HS-5 (cell line): ENCODE measurements at places on chromosomes 1 and 21.
A peak's percentile ranks its signal among the peaks of the same experiment; 100 is the strongest.

- DNase-seq: no peak
These were observed 108.0 kb downstream of the HLCS start for GRCh38 chr21:36858320-36858957.

GRCh38 chr1:23809751-23810171 lies 9.2 kb upstream of the GALE start:
- no peak for DNase-seq

DNA sequence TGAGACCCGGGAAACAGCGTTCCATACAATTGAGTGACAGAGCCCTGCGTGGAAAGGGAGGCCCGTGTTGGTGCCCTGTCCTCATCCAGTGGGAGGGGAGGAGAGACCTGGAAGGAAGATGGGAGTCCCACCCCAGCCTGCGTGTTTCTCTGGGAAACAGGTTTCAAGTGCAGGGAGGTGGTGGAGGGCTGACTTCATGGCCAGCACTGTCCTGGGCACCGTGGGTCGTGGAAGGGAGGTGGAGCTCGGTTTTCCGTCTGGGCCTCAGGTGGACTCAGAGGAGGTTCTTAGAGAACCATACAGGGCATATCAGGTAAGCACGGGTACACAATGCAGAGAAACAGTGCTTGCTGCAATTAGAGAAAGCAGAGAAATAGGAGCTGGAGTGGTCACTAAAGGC lies 222.6 kb downstream of the CAMTA1 start:
- DNase-seq: no peak

DNA sequence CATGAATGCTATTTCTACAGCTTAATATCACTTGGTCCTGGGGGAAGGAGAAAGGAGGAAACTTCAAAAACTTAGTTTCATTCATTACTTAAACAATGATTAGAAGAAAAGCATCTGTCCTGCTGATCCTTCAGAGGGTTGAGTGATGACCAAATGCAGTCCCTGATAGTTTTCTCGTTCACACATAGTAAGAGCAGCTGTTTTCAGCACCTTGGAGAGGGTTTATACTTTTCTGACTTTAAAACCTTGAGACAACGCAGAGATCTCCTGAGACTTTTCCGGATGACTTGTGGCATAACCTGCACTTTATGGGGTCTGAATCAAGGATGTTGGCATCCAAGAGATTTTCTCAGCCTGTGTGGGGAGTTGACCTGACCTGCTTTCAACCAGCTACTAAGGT lies 94.0 kb upstream of the KCND3 start:
- DNase-seq: no peak

GRCh38 chr1:215768303-215768702 lies 201.2 kb downstream of the KCTD3 start:
- DNase-seq: no peak

DNA sequence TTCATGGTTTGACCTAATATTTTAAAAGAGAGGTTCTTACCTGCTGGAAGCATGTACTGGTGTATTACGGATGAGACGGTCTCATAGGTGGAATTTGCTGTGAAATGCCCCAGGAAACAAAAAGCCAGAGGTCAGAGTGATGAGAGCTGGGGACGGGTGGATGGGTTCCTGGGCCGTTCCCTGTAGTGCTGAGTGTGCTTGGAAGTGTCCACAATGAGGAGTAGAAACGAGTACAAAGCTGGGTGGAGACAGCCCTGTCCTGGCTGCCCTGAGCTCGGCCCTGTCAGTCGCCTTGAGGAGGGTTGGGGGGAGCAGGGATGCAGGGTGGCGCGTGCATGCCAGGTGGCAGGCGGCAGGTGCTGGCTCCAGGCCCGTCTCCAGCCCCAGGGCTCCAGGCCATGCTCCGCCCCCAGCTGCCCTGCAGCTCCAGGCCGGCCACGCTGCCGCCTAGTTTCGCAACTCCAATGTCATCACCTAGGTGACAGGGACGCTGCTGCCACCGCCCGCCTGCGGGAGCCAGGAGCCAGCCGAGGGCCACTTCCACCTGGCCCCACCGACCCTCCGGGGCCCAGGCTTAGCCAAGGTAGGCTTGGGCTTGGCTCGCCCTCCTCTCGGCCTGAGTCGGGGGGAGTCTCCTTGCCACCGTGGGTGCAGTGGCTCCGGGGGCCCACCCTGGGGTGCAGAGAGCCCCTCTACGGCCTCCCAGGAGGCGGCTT lies 16.4 kb downstream of the TP73 start:
- DNase-seq: no peak

GRCh38 chr1:1085911-1086841 lies 12.1 kb upstream of the RNF223 start:
- no peak for DNase-seq

GRCh38 chr1:111209622-111210021 lies 9.2 kb upstream of the DENND2D start:
- DNase-seq: no peak

DNA sequence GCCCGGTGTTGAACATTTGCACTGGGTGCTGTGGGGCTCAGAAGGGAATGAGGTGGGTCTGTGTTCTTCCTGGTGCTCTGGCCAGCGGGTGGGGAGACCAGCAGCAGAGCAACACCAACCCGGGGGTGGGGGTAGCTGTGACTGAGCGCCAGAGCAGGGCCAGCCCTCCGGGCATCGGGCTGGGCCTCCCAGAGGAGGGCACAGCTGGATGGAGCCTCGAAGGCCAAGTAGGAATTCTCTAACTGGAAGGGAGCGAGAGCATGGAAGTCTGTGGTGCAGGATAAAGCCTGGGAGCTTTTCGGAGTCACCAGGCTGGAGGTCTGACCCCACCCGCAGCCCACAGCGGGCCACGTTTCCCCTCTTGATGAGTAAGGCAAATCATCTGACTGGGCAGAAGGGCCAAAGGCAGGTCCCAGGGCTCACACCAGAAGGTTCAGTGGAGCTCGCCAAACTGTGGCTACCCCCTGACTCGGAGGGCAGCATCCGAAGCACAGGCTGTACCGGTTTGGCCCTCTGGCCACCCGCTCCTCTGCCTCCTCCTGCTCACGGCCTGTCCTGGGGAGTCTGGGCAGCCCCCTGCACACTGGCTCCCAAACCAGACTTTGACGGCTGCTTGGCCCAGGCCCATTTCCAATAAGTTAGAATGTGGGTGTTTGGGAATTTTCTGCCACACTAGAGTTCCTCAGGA lies 18.8 kb downstream of the SLC1A7 start:
- DNase-seq: no peak

DNA sequence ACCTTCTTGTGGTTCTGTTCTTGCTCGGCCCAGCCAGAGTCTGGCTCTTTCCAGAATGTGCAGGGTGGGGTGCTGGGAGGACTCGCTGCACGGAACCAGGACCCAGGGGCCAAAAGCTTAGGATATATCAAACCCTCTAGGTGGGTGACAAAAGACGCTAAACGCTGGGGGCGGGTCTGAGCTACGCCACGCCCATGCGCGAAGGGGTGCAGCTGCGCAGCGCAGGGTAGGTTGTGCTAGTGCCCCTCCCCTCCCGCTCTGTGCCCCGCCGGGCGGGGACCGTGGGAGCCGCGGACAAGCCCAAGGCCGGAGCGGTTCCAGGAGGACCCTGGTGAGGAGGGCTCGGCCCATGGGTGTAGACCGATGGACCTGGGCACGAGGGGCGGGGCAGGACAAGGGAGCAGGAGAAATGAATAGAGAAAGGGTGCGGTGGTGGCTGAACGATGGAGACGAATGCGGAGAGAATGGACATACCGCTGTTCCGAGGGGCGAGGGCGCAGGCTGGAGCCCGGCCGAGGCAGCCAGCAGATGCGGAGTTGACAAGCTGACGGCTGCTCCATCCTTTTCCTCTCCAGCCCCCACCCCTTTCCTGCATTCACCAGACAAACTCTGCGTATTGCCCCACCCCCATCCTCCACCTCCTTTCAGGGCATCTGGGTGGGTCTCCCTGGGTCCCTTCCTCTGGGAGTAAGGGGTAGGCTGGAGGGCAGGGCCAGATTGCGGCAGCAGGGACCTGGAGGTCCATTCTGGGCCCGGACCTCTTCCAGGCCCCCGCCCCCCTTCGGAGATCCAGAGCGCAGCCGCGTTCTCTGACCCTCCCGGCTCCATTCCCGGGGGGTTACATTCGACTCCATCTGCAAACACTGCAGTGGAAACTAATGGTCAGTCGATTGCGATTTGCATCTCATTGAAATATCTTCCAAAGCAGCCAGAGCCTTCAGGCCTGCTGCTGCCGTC lies at the start of gene RUSC1:
TSS of gene RUSC1 (plus strand) at position 234 of the 957 bp plus-strand sequence. CDS start 880 bp downstream, outside the sequence.
- no peak for DNase-seq

DNA sequence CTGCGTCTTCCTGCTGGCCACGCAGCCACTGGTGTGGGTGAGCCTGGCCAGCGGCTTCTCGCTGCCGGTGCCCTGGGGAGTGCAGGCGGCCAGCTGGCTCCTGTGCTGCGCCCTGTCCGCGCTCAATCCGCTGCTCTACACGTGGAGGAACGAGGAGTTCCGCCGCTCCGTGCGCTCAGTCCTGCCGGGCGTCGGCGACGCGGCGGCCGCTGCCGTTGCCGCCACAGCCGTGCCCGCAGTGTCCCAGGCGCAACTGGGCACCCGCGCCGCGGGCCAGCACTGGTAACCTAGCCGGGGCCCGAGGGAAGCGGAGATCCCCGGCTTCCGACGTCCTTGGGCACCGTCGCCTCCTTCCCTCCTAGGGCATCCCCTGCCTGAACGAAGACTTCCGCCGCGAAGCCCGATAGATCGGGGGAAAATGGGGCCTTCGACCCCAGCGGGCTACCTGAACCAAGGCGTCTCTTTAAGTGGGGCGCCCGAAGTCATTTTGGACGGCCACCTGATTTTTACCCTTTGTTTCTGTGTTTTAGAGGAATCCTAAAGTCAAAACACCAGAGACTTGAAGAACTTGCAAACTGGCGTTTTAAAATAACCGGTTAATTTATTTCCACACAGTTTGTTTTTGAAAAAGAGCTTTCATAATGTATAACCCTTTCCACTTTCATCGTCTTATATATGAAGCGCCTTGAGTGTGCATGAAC lies 2.0 kb downstream of the GPR88 start:
- no peak for DNase-seq

DNA sequence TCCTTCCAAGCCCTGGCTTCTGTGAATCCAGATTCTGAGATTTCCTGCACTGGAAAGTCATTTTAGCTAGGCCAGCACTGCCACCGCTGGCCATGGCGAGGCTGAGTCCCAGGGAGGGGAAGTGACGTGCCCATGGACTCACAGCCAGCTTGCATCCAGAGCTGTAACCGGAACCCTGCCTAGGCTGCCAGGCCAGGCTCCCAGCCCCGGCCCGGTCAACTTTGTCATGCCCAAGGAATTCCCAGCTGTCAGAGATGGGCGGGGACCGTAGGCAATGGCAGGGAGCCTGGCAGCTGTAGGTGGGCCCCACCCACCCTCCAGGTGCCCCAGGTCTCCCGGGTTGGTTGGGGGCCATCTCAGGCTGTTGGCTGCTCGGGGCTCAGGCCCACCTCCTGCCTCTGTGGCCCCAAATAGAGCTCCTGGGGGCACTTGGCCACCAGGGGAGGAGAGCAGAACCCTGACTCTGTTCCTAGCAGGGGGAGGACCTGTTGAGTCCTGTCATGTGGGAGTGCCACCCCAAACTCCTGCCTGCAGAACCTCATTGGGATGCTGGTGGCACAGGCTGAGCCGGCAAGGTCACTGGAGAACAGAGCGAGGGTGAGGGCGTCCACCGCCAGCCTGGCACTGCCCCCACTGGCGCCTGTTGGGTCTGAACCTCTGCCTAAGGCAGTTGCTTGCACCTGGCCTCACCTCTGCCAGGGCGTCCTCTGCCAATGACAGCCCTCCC lies 57.8 kb downstream of the FOXO6 start:
- peak; percentile 80 for DNase-seq

GRCh38 chr1:231618609-231619256 lies 7.9 kb upstream of the DISC1 start:
- DNase-seq: no peak
